ENCODE measurements at places on chromosomes 1 and 21. TPM values are rescaled to one million over a fixed set of nuclear protein-coding genes. Genes with fewer than 3 reads are reported as not detected.

GRCh38 chr1:7515175-7515574, 255.9 kb upstream of the VAMP3 start:
- no peak for DNase-seq

Gene GABRD
- 0.51 TPM for total RNA-seq

GRCh38 chr1:98112626-98113025, 191.8 kb upstream of the DPYD start:
- no peak for DNase-seq

Gene MRAP
- total RNA-seq, result not detected

GRCh38 chr1:234613128-234613875, 3.3 kb upstream of the IRF2BP2 start:
- DNase-seq, result peak; percentile 43

Gene SPATA21
- total RNA-seq, result under 0.01 TPM

Gene OLFML2B
- total RNA-seq, result 0.17 TPM

Gene NHLH2
- total RNA-seq, result not detected

Gene ZNF683
- total RNA-seq, result not detected

Gene BEST4
- total RNA-seq, result not detected

DNA sequence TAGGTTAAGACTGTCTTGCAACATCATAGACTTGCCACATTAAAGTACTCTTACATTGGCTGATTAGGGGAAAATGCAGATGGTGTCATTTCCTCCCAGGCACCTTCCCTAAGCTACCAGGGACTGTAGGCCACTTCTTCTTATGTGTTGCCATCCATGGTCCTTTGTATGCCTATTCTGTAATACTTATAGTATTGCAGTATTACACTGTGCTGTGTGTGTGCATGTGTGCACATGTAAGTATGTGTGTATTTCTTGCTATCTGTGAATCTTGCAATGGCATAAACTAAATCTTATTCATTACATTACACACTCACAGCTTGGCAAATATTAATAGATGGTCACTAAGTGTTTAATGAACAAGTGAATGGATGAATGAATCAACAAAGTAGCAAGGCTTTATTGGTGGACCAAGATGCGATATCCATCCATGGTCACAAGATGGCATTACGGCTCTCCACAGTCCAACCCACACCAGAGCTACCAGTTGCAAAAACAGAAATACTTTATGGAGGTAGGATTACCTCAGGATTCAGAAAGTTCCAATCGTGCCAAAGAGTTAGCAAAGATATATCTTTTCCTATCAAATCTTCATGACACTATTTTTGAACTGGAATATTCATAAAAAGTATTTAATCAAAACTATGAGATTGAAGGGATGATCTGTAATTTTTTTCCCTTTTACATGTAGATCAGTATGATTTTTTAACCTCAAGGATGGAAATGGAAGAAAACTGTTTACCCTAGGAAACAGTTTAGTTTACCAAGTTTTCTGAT, 160.2 kb downstream of the DENND1B start:
- DNase-seq, result peak; percentile 69

GRCh38 chr1:165356876-165357275, 361 bp upstream of the LMX1A start:
- no peak for DNase-seq

- DNase-seq, result no peak
Measured at GRCh38 chr1:235060607-235061470, 67.8 kb downstream of the TOMM20 start.

DNA sequence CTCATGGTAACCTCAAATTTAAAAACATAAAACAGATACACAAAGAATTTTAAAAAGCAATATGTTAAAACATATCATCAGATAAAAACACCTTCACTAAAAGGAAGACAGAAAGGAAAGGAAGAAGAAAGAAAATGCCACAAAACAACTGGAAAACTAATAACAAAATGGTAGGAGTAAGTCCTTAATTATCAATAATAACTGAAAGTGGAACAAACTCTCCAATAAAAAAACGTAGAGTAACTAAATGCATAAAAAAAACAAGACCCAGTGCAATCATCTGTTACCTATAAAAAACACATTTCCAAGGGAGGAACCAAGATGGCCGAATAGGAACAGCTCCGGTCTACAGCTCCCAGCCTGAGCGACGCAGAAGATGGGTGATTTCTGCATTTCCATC, 47.1 kb upstream of the ACADM start:
- DNase-seq, result no peak

- DNase-seq, result no peak
Measured at GRCh38 chr21:34648739-34649297, 20.0 kb upstream of the CLIC6 start.

GRCh38 chr1:65119951-65120350, 28.1 kb upstream of the AK4 start:
- no peak for DNase-seq

Gene RNU1-2
- total RNA-seq, result under 0.01 TPM

Gene GJB3
- total RNA-seq, result 0.05 TPM

DNA sequence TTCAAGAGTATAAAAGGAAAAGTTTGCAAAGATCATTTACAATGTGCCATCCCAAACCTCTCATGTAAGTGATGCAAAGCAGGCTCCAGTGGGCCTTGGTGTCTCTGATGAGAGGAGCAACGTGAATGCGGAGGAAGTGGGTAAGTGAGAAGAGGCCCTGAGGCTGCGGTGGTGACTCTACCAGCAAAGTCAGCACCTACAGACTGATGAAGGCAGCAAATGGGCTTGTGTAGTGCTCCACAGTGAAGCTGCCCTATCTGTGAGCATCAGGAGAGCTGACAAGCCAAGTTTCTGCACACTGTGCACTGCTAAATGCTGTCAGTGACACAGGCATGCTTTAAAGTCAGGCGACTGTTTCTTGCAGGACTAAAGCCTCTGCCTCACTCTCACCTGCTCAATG, 15.6 kb upstream of the RAP1A start:
- DNase-seq, result no peak

GRCh38 chr1:8063298-8064036, 37.4 kb upstream of the ERRFI1 start:
- DNase-seq, result no peak

GRCh38 chr1:221376286-221376685, 365.6 kb downstream of the DUSP10 start:
- no peak for DNase-seq

Gene CLEC20A
- total RNA-seq, result 0.09 TPM

DNA sequence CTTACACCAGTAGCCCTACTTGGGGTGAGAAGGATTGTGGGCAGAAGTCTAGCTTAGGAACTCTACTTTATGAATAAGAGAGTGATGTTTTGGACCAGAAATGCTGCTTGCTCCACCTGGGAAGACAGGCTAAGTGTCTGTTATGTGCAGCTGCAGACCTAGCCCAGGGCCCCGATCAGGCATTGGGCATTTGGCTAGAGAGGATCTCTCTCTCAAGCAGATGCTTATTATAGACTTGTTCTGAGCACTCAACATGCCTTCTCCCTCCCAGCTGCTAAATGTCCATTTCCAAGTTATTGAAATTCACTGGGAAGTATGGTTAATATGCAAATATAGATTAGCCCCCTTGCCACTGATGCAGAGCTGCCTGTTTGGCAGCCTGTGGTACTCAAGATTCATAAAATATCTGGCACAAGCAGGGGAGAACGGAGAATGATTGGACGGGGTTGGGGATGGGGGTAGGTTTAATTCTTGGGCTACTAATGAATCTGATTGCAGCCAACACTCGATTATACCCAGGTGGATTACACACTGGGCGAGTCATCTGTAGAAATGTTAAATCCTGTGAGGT, 115.9 kb downstream of the KCND3 start:
- DNase-seq, result no peak

DNA sequence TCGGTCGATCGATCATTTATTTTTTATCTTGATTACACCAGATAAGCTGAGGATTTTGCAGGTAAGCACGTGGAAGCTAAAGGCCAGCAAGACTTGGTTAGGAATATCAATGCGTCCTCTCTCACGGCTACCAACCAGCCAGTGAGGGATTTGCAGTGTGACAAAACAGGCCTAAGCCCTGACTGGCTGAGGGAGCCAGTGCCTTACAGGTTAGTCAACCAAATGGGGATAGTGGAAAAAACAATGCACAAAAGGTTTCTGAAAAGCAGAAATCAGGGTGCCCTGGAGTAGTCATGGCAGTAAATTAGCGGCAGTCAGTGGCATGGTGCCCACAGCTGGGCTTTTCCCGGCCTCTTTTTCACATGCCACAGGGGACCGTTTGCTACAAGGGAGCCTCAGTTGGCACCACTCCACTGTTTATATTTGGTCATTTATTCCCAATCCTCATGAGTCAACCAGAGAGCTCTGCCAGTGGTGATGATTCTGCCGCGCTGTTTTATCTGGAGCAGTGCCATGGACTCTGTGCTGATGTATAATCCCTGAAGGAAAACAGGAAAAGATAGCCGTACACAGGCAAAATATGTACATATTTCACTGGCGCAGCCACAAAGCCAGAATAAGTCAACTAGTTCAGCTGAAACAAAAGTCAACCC, 167.6 kb downstream of the RHOU start:
- DNase-seq, result peak; percentile 93

GRCh38 chr1:18893120-18893519, 9.2 kb downstream of the ALDH4A1 start:
- DNase-seq, result no peak

Gene GPX7
- 7.1 TPM for total RNA-seq

DNA sequence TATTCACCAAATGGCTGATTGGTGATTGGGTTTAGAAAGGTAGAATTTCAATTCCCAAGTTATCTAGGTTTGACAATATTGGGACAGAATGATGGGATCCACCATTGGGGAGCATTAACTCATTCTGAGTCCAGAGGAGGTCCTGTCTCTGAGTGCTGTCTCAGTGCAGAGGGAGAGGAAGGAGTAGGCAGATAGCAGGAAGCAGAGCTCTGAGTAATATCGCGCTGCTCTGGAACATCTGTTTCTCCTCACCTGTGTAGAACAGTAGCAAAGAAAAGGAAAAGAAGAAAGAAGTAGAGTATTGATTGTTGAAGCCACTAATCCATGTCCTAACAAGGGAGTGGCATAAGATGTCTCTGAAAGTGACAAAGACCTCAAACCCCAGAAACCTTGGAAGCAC, 1657.8 kb downstream of the MRPL39 start:
- DNase-seq, result no peak

- DNase-seq, result peak; percentile 70
Measured at GRCh38 chr1:31154632-31155215, 85.0 kb downstream of the NKAIN1 start.

DNA sequence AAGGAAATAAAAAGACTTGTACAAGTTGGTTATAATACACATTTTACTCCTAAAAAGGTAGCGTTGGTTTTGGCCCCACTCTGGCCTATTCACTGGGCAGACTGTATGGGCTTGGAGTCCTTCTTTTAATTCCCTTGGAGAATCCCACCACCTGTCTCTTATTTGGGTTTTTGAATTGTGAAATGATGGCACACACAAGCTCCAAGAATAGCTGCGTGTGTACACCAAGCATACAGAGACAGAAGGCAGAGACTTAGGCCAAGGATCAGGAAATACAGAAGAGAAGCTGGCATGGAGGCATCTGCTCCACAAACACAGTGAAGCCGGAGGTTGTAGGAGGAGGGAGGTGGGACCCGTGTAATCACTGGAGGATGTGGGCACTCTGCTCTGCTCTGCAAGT, 29.1 kb downstream of the DDR2 start:
- no peak for DNase-seq

GRCh38 chr1:44546403-44547053, 127.8 kb downstream of the TMEM53 start:
- DNase-seq, result no peak

GRCh38 chr1:220927442-220927841, 48.2 kb downstream of the HLX start:
- no peak for DNase-seq

- DNase-seq, result no peak
Measured at GRCh38 chr1:65355031-65355712, 45.8 kb downstream of the DNAJC6 start.

GRCh38 chr1:208433086-208433485, 188.9 kb upstream of the PLXNA2 start:
- DNase-seq, result no peak

DNA sequence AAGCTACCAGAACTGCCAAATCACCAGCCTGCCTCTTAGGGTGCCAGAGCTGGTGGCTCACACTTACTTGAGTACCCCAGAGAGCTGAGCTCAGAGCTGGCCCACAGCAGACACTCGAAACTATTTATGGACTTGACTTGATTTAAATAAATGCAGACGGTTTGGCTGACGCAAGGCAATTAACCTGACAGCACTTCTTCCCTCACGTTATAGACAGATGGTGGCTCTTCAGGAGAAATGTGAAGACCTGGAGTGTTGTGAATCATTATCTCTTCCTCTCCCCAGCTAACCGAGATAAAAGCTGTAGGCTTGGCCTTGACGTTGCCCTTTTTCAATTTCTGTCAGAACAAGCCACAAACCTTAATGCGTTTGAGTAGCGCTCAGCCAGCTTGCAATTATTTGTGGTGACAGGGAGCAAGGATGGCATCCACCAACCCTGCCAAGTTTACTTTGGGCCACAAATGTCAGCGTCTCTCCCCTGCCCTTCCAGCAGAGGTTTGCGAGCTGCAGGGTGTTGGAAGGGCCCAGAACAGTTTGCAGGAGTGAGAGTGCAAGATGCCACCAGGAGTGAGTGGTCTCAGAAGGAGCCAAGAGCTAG, 34.0 kb upstream of the BCAR3 start:
- DNase-seq, result no peak

DNA sequence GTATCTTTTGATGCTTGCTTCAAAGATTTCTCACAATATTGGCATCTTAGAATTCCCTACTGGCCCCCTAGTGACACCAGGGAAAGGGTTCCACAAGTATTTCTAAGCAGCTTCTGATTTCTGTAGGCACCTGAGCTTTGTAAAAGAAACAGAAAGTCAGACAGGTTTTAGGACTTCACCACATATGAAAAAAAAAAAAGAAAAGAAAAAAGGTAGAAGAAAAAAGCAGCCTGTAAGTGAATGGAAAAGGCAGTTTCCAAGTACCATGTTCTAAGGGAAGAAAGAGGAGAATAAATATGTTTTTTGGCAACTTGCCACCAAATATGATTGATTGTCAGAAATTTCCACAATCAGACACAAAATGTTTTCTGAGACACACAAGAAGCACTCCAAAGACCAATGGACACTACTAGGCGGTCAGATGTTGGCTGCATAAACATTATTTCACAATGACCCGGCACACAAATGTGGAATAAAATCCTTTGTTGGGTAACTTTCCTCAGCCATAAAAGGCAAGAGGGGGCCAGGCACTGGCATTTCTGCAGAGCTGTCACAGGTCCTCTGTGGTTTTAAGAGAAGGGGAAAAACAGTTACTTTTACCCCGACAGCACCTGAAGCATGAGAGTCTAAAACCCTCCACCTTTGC, 12.7 kb upstream of the CPLANE2 start:
- peak; percentile 70 for DNase-seq

- DNase-seq, result no peak
Measured at GRCh38 chr1:147079400-147080005, 92.8 kb downstream of the PRKAB2 start.

Gene MPZL1
- total RNA-seq, result 127 TPM

Measured in dermis blood vessel endothelial cell (primary cell).